ENCODE measurements at places on chromosomes 16 and 17.

DNA sequence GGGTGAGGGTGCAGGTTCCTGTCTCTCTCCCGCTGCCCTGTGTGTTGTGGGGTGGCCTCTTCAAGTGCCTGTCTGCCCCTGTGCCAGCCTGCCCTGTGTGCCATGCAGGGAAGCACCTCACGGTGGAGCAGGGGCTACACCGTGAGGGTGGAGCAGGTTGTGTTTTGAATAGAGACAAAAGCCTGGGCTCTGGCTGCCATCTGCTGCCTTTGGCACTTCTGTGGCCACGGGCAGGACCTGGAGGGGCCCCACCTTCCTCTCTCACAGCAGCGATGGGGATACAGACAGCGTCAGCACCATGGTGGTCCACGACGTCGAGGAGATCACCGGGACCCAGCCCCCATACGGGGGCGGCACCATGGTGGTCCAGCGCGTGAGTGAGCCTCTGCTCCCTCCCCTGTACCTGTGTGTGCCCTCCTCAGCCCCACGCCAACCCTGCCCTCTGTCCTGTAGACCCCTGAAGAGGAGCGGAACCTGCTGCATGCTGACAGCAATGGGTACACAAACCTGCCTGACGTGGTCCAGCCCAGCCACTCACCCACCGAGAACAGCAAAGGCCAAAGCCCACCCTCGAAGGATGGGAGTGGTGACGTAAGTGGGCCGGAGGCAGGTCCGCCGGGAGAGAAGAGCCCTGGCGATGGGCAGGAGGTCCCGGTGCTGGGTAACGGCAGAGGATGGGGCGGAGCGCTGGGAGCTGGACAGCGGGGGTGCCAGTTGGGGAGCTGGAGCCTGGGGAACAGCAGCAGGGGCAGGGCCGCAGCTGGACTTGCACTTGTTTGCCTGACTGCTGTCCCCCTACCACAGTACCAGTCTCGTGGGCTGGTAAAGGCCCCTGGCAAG lies 5.4 kb upstream of the C17orf107 start:
- no peak for DNase-seq

GRCh38 chr16:12201866-12202265 lies 225.3 kb downstream of the SNX29 start:
- DNase-seq = no peak

GRCh38 chr17:19372011-19372370 lies 6.3 kb upstream of the MAPK7 start:
- no peak for DNase-seq

GRCh38 chr16:87366288-87366687 lies 17.3 kb downstream of the FBXO31 start:
- no peak for DNase-seq

- no peak for DNase-seq
Measured at GRCh38 chr16:23368469-23368868, 66.4 kb downstream of the SCNN1B start.

- DNase-seq = no peak
Measured at GRCh38 chr16:52861614-52862022, 191.1 kb downstream of the CHD9NB start.

- DNase-seq = no peak
Measured at GRCh38 chr16:31754998-31755615, 118.5 kb upstream of the ZNF267 start.

DNA sequence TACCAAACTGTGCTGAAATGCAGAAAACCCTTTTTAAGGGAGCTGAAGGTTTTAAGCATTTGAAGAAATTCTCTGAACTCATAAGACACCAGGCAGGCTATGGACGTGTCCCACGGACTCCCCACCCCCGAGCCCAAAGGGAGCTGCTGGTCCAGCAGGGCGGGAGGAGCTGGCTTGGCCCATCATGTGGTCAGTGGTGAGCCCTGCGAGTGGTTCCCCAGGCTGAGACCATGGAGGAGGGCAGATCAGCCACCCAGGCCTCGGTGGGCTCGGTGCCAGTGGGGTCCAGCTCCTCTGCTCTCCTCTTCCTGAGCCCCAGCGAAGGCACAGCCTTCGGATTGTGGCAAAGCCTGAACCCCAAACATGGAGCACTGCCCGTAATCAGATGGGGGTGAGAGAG lies 27.0 kb downstream of the LGALS3BP start:
- DNase-seq = no peak

DNA sequence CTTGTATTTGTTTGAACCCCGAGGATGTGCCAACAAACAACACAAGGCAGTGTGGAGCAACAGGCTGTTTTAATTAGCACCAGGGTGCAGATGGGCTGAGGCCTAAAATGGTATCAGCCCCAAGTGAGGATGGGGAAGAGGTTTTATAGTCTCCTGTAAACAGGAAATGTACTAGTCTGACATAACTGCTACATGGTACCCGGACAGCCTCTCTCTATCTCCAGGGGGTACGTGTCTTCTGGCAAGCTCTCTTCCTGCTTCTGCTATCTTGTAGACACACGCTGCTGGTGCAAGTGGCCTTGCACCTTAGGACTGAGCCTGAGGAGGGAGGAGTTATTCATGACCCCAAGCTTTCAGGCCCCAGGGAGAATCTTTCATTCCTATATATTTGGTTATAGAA lies 2451.0 kb downstream of the TP53TG3F start:
- no peak for DNase-seq

DNA sequence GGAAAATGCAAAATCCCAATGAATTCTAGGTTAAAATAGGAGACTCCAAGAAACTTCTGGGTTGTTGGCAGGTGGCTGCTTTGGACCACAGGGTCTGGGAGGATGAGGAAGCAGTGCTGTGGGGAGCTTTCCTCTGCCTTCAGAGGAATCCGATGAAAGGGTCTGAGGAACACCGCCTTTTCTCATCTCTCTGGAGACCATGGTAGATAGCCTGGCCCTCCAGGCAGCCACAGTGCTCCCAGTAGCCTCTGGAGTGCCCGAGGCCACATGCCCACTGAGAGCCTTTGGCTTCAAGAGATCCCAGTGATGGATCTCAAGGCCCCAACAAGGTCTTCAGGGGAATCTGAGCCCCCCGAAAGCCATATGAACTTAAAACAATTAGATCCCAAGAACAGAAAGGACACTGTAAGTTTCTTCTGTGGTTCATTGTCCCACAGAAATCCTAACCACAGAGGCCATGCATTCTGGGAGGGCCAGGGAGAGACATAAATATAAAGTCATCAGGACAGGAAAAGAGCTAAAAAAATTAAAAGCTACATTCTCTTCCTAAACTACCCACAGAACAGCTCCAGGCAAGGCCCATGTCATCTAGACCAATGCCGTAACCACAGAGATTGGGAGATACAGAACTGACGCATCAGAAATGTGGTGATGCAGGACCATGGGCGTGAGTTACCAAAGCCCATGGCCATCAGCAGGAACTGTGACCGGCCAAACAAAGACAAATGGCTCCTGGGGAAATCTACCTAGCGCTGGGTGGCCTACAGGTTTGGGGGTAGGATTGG lies 24.3 kb downstream of the TK2 start:
- no peak for DNase-seq

Measured in CD4-positive, alpha-beta T cell treated with Interleukin-6 at 100 ng/mL for 8 hours (primary cell).